Activated CD8-positive, alpha-beta memory T cell treated with anti-CD3 and anti-CD28 coated beads for 4 hours (primary cell): ENCODE measurements at places on chromosomes 3 and 15.

DNA sequence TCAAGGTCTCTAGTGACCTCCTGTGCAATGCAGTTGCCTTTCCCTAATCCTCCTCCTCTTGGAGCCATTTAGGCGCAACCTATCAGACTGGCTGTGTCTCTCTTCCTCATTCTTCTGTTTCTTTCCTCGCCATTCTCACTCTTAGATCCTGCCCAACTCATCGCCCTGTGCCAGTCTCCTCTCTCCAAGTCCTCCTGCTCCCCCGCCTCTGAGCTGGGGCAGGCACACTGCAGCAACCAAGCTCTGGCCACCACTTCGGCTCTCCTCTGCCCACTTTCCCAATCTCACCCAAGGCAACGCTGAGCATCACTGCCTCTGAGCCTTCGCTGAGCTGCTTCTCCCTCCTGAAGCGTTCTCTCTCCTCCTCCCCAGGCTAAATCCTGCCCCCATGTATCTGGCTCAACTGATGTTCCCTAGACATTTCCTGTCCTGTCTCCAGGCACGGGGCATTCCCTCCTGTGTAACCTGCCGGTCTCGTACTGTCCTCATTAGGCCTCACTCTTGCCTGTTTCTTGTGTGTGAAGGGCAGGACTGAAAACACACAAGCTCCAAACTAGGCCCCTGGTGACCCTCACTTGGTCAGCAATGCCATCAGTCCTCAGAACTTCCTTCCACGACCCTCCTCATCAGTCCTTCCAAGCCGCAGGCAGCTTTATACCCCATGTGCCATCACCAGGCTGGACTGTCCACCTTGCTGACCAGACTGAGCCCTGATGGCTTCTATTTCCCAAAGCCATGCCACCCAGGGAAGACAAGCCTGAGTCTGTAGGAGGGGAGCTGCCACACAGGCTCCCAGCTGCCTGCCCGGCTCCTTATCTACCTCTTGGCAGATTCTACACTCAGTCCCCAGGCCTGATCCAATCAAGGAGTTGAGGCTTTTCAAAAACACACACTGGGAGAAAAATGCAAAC lies 85.6 kb downstream of the SEC22A start:
- no peak for DNase-seq

- no peak for DNase-seq
Observed at GRCh38 chr3:50177346-50177745, 14.1 kb upstream of the GNAT1 start.

DNA sequence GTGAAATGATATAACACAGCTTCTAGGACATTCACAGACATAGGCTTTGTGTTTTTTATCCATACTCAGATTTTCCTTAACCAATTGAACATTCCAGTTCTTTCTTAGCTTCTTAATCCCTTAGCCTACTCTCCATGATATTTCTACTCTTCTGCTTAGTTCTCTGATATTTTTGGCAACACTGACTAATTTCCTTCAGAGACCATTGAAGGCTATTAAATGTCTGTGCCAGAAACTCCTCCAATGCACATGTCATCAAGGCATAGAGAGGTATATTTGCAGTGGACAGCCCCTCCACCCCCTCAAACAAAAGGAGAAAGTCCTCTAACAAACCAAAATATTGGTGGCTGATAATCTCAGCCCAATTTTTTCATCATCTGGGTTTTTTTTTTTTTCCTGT lies 105.9 kb upstream of the TSC22D2 start:
- DNase-seq, result no peak

DNA sequence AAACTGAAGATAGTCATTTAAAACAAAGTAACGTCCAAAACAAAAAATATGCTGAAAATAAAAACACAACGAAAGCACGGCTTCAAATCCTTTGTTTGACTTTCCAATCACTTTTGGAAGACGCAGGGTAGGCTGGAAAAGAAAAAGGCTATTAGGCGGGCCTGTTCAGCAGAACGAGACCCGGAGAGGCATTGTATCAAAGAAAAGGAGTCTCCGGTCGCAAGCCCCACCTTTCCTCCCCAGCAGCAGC lies 691 bp downstream of the SENP7 start:
- no peak for DNase-seq

DNA sequence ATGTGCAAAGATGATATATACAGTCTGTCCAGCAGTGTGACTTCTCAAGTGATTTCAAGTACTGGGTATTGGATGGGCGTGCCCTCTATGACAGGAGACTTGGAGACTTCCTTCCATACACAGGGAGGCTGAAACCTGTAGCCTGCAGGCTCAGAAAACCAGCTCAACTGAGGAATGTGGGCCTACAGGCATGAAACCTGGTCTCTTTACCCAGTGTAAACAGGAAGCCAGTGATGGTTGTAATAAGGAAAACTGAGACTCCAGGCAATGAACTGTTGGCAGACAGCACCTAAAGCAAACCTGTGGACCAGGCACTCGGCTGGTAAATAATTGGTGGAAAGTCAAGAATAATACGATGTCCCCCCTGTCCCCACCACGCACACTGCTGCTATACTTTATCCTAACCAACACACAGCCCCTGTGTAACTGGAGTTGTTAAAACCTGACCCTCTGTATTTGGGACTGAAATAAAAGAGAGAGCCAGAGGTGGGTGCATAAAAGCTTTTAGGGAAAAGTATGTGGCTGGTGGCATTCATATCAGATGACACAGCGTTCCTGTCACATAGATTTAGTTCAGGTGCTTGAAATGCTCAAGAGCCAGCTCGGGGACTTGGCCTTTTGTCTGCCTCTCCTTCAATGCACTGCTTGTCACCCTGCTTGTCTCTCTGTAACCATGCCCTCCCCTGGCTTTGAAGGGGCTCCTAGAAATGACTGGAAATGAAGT lies 144.7 kb downstream of the TPRG1 start:
- no peak for DNase-seq

GRCh38 chr3:108565506-108565905 lies 23.7 kb downstream of the CIP2A start:
- no peak for DNase-seq

DNA sequence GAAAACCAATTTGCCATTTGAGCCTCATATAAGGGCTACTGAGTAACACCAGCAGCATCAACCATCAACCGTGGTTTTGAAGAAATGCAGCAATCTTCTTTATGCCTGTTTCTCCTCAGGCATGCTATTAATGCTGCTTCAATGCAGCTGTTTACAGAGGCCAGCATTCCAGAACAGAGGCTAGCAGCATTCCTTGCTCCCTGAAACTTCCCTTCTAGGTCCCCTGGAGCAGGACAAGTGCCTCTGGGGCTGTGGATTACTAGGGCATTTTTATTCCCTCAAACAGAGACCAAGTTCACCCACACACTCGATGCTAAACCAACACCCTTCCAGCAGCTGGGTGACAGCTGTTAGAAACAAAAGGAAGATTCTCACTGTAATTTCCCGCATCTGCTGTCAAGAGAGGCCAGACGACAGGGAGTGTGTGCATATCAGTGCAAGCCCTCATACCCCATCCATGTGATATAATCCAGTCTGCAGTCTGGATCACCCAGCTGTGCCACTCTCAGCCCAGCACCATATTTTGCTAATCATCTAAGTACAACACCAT lies 57.5 kb downstream of the HOMER2 start:
- DNase-seq, result no peak

- DNase-seq, result no peak
Observed at GRCh38 chr3:42805141-42805821, 991 bp upstream of the HIGD1A start.

DNA sequence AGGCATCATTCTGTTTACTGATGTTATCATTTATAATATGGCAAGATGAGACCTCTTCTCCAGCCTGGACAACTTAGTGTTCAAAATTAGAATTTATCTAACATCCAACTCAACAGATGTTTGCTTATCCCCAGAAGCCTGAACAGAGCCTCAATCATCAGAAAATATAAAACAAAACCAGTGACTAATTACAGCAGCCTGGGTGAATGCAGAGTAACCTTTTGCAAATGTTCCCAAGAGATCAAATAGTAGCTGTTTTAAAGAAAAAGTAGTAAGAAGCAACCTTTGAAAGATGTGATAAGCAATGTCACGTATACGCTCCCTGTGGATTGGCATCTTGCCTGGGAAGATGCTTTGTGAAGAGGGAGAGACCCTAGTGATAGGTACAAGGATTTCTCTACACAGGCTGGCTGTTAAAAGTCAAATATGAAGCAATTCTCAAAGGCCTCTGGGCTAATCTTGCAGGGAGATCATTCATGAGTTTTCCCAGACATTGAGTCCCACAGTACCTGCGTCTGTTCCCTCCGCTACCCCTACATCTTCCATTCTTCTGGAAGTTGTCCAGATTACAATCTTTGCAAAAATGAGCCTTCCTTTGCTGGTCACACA lies 39.3 kb upstream of the PRICKLE2 start:
- DNase-seq, result no peak

DNA sequence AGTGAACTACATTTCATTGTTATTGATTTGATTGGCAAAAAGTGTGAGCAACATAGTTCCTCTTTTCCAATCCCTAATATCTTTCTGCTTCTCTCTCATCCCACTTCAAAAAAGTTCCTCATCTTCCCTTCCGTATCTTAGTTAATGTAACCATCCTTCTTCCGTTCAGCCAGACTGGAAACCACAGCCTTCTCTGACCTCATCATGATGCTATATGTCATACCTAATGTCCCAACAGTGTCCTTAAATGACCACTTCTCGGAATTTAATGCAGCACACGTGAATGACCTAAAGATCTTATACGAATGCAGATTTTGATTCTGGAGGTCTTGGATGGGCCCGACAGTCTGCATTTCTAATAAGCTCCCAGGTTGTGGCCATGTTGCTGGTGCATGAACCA lies 320.3 kb upstream of the SATB1 start:
- no peak for DNase-seq

- DNase-seq, result no peak
Observed at GRCh38 chr3:58322793-58323192, 9.9 kb upstream of the PXK start.

DNA sequence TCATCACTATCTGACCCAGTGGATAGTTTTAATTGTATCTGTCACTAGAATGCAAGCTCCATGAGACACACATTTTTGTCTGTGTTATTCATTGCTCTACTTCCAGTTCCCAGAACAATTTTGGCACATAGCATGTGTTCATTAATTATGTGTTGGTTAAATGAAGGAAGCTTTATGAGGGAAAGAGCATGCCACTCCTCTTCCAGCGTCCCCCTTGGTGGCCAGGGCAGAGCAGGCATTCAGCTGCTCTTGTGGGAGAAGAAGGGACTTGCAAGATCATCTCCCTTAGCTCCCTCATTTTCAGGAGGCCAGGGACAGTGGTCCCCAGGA lies 489 bp upstream of the GALNT15 start:
- no peak for DNase-seq

GRCh38 chr3:127325629-127325961 lies 37.7 kb upstream of the PRR20G start:
- no peak for DNase-seq

DNA sequence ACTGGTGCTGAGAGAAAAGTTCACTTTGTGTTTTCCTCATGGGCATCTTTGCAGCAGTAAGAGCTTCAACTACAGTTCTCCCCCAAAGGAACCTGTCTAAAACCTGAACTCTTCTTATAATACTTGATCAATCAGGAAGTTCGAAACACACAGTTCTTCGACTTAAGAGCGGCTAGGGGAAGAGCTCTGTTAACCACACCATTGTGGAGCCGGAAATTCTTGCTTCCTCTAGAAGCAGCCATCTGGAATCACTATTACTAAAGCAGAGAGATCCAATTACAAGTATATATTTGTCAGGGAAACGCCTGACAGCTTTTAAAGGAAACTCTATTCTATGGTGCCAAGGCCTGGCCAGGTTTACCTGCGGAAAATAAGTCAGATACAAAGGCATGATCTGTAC lies 337.3 kb upstream of the CBLB start:
- no peak for DNase-seq

DNA sequence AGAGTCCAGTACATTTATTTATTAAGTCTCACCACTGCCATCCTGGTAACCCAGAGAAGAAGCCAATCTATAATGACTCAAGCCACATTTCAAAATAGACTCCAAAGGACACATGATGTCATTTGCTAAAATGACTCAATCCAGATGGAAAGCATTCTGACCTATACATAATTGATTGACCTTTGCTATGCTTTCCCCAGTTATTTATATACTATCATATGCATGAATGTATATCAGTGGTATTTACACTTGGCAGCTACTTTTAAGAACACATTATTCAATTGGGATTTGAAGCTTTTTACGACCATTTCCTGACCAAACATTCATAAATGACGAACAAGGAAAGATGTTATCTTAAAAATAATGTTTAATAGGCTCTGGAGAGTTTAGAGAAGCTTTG lies 297.2 kb downstream of the FHIT start:
- DNase-seq, result no peak

DNA sequence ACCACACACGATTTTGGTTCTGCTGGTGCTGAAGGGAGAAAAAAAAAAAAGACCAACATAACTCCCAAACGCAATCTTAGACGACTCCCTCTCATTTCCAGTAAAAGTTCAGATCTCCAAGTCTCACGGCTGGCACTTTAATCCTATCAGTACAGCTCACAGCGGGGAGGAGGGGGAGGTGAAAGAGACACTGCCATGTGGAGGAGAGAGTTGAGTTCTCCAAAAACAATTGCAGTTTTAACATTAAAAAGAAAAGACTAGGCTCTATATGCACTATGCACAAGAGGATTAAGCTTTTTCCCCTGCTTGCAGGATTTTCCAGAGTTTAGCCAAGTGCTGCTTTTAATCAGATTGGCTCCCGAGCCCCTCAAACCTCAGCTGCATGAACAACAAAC lies 16.8 kb downstream of the BMF start:
- no peak for DNase-seq

GRCh38 chr3:133973249-133973980 lies 56.3 kb downstream of the SLCO2A1 start:
- no peak for DNase-seq

DNA sequence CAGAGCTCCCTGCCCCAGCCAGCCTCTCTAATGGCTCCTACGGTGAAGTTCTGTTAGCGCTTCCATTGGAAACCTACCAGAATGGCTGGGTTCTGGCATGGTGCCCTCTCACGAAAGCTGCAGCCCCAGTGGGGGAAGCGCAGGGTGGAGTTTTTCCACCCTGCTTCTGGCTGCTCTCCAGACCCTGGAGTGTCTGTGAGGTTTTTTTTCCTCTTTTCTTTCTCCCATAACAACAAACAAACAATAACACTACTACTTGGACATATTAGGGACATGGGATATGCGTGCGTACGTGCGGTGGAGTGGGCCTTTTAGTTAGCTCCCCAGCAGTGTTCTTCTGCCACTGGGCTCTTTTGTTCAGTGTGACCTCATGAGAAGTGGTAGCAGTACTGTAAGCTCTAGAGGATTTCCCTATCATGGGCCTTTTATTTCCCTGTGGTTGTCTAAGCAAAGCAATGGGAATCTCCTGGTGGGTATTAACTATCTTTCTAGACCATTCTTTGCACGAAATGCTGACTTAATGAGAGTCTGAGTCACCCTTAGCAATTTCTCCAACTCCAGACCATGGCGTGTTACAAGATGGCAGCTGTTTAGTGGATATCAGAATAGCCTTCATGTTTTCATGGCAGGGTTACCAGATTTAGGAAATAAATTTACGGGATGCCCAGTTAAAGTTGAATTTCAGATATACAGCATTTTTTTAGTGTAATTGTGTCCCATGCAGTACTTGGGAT lies 161.9 kb downstream of the FNDC3B start:
- no peak for DNase-seq

DNA sequence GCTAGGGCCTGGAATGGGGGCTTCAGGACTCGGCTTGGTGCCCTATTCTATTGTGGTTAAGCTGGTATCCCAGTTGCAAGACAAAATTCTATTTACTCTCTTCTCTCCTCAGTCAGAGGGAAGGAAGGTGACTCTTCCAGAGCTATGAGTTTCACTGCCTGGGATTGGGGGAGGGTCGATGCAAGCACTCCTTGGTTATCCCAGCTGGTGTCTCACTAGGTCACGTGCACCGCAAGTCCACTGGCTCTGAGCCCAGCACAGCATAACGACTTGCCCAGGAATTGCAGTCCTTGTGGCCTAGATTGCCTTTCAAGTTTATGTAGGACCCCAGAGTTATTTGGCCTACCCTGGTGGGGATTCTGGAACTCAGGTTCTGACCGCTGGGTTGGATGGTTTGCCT lies 958.8 kb downstream of the IGSF11 start:
- DNase-seq, result no peak
